Stimulated activated CD4-positive, alpha-beta T cell treated with anti-CD3 and anti-CD28 coated beads, Interleukin-2, amount 100 ng/mL, for 4 hours (primary cell): ENCODE measurements at places on chromosomes 5 and 9.

DNA sequence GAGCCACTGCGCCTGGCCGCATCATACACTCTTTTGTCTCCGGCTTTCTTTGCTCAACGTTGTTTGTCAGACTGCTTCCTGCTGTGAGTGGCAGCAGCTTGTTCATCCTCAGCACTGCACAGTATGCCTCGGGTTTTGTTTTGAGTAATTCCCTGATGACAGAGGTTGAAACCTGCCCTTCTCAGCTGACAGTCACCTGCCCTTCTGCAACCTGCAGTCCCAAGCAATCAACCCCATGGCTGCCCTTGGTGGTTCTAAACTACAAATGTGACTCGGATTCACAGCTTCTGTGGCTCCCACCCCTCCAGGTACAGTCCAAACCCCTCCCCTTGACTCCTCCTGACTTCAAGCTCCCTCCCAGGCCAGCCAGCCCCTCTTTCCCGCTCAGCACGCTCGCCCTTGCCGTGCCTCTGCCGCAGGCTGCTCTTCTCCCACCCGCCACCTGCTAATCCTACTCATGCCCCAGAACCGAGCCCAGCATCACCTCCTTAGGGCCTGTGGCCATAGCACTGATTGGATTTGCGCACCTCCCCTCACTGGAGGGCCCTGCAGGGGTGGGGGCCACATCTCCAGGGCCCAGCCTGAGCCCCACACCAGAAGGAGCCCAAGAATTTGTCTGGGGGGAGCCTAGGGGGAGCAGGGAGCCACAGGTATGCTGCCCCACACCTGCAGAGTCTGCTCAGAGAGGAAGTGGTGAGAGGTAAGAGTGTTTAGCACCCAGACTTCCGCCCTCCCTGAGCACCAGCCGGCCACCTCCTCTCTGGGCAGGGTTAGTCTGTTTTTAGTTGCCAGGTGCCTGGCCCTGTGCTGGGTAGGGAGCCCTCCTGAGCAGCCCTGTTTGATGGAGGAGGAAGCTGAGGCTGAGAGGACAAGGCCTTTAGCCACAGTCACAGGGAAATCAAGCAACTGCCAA lies 10.1 kb downstream of the EEIG1 start:
- peak; percentile 53 for DNase-seq

DNA sequence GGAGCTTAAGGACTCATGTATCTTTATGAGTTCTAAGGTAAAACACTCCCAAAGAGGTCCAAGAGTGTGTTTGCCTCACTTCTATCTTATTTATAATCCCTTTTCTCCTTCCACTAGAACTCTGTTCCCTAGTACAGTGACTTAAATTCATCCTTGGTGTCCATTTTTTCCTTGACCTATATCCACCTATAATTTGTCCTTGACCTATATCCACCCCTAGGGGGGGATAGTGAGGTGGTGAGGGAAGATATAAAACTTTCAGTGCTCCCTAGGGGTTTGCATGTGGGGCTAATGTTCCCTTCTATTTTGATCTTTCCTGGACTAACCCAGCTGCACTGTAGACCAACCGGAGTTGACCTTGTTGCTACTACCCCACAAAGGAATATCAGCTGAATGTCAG lies 83.5 kb upstream of the GNAQ start:
- DNase-seq = no peak

DNA sequence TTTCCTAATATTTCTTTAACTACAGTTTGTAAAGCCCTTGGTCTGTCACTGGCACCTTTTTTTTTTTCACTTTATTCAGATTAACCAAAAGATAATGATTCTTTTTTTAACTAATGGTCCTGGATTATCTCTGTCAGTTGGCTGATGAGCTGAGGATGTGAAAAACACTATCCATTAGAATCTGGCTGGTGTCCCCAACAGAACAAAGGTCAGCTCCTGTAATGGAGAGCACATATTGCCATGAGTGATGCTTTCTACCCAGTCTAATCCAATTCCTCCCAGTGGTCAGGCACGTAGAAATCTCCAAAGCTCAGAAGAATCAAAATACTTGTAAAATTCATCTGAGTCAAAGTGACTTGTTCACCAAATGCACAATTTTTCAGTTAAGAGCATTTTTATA lies 491.7 kb upstream of the PIK3R1 start:
- DNase-seq = no peak

- no peak for DNase-seq
Observed at GRCh38 chr9:89975630-89976029, 370.8 kb downstream of the GADD45G start.
